ENCODE measurements at places on chromosomes 13 and 19.
A peak's percentile ranks its signal among the peaks of the same experiment; 100 is the strongest.

DNA sequence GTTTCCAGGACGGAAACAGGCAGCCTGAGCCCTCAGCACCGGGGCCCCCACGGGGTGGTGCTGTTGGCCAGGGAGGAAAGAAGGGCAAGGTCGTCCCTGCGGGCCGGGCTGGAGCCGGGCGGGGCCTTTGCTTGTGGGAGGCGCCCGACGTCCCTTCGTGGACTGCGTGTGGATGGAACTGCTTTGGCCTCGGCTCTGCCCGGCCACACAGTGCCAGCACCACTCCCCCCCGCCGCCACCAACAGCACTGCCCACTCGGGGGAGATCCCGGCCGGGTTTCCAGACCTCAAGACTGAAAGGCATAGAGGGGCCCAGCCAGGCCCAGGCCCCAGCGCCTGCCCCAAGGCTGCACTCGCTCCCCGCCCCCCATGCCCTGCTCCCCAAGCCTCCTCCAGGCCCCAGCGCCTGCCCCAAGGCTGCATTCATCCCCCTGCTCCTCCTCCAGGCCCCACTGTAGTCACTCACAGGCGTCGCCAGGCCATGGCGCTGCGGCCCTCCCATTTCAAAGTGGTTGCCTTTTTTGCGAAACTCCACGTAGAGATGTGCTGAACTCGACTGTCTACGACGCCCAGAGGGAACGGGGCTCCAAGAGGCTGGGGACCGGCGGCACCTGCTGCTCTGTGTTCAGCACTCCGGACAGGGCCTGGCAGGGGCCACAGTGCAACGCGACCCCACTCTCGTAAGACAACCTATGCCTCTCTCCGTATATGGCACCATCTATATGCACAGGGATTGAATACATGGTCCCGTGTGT is 22.5 kb downstream of the C13orf46 start:
- DNase-seq, result peak; percentile 36

GRCh38 chr13:45225370-45225769 is 24.5 kb upstream of the KCTD4 start:
- no peak for DNase-seq

DNA sequence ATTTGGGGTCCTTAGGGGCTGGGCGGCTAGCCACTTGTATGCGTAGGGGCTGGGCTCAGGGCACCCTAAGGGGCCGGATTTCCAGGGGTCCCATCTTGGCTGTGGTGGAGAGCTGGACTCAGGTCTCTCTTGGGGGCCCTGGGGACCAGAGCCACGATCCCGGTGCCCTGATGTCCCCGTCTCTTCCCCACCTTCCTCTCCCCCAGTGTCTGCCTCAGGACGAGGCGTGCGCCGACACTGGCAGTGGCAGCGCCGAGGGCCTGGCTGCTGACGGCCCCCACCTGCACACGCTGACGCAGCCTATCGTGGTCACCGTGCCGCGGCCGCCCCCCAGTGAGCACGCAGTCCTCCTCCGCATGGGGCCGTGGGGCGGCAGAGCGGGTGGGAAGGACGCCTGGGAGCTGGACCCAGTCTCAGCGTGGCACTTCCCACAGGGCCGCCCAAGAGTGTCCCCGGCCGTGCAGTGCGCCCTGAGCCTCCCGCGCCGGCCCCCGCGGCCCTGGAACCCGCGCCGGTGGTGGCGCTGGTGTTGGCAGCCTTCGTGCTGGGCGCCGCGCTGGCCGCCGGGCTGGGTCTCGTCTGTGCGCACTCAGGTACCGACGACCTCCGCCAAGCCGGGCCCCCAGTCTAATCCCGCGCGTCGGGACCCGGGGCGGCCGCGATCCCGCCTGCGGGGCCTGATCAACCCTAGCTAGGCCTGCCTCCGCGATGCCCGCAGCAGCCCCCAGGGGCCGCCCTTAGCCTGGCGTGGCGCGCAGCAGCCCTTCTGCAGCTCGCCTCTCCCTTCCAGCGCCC is 2.7 kb upstream of the SNAPC2 start:
- DNase-seq, result peak; percentile 60

DNA sequence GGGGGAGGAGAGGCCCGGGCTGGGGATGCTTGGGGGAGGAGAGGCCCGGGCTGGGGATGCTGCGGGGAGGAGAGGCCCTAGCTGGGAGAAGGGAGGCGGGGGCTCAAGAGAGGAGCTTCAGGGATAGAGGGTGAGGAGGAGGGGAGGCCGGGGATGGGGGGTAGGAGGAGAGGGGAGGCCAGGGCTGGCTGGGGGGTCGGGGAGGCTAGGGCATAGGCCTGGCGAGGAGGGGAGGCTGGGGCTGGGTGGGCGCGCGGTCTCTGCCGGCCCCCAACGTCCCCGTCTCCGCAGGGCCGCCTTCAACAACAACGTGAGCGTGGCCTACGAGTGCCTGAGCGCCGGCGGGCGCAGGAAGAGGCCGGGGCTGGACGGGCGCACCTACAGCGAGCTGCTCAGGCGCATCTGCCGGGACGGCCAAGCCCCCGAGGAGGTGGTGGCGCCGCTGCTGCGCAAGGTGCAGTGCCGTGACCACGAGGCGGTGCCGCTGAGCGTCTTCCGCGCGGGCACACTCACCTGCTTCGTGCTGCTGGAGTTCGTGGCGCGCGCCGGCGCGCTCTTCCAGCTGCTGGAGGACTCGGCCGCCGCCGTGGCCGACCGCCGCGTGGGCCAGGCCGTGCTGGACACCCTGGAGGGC is 11.4 kb downstream of the TPGS1 start:
- DNase-seq, result peak; percentile 81

DNA sequence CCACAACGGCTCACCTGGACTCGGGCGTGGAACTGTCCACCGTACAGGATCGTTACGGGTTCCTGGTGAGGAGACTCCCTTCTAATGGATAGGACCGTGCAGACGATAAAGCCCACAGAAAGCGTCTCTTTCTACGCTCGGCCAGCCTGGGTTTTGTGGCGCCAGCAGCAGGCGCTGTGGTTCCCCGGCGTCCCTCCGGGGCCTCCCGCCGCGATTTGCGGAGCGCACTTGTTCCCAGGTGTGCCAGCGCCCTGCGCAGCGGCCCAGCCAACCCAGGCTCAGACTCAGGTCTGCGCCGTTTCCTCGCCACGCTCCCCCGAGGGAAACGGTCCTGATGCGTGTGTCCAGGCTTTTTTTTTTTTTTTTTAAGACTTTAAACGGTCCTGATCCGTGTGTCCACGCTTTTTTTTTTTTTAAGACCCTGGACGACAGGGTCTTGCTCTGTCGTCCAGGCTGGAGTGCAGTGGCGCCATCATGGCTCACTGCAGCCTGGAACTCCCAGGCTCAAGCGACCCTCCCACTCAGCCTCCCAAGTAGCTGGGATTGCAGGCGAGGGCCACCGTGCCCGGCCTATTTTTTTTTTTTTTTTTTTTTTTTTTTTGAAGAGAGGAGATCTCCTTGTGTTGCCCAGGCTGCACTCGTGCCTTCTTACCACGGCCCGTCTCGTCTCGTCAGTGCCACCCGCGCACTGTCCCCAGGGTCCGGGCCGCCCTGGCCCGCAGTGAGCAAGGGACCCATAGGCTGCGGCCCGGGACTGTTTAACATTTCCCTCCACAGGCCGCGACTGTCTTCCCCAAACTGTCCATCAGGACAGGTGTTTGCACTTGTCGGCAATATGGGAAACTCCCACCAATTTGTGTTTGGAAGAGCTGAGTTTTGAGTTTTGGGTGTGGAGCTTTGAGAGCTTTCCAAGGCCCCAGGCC is 23.8 kb downstream of the GJA3 start:
- no peak for DNase-seq

DNA sequence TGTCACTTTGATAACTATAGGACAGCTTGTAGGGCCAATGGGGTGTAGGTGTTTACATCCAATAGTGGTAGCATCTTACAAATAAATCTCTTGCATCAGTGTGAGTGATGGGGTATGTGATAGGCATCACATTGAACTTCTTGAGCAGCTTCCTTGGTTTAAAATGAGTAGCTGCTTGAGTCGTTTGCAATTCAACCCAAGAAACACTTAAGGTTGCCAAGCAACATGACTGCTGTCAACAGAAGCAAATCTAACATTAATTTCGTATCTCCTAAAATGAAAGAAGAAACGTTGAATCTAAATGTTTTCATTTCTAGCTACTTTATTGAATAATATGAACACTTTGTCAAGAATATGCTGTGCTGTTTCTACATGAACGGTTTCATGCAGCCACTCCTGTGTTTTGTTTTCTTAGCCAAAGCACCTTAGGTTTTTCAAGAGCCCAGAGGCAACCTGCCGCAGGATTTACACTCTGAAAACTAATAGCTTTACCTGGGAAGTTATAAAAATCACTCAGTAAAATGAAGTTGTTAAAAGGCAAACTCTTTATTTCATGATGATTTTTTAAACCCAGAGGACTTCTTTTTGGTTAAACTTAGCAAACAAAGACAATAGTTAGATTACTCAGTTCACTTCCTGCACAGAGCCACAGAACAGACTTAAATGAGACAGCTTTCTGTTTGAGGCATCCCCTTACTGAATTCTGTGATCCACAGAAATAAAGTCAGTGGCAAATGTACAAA is 305.2 kb downstream of the MTUS2 start:
- DNase-seq, result no peak

- no peak for DNase-seq
These were observed 101.4 kb upstream of the GPR12 start for GRCh38 chr13:26861941-26862340.

DNA sequence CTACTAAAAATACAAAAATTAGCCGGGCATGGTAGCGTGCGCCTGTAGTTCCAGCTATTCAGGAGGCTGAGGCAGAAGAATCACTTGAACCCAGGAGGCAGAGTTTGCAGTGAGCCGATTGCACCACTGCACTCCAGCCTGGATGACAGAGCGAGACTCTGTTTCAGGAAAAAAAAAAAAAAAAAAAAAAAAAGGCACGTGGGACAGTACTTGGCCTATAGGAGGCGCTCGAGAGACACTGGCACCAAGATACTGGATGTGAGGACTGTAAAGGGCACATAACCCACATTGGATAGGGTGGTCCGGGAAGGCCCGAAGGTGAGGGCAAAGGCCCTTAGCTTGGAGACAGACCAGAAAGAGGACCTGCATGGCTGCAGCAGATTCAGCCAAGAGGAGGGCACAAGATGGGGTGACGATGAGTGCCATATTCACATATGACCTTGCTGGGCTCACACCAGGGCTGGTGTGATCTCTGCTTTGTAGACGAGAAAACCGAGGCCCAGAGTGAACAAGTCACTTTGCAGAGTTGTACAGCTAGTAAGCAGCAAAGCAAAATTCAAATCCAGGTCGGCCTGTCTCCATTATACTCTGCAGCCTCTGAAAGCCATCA is 89.4 kb downstream of the DPF1 start:
- DNase-seq, result no peak

- DNase-seq, result no peak
These were observed 54.8 kb downstream of the DLEU7 start for GRCh38 chr13:50788551-50789210.

DNA sequence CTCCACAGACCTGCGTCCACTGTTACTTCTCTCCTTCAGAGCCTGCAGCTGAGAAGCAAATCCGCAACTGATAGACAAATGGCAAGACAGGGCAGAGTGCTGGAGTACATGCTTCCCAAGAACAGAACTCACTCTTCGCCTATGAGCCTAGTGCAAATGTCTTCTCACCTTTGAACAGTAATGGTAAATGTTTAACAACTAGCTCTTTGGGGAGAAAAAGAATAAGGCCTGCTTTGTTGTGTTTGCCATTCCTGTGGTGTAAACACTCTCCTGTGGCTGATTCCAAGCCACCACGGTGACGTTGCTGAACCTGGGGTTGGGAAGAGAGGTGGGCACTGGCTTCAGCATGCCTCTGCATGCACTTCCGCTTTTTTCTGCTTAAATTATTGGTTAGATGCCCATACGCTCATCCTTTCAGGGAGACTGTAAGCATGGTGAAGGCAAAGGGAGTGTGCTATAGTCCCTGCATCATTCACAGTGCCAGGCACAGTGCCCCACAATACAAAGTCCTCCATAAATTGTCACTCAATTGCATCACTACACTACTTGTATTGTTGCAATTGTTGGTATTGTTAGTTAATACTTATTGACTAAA is 28.1 kb upstream of the GTF3A start:
- DNase-seq, result no peak

- no peak for DNase-seq
These were observed 18.4 kb upstream of the FEM1A start for GRCh38 chr19:4773047-4773640.

- DNase-seq, result no peak
These were observed 528.1 kb downstream of the DIAPH3 start for GRCh38 chr13:59635589-59635988.

- no peak for DNase-seq
These were observed 1560.2 kb downstream of the EFNB2 start for GRCh38 chr13:104975272-104975671.

GRCh38 chr13:100506154-100506553 is 82.4 kb downstream of the GGACT start:
- no peak for DNase-seq

DNA sequence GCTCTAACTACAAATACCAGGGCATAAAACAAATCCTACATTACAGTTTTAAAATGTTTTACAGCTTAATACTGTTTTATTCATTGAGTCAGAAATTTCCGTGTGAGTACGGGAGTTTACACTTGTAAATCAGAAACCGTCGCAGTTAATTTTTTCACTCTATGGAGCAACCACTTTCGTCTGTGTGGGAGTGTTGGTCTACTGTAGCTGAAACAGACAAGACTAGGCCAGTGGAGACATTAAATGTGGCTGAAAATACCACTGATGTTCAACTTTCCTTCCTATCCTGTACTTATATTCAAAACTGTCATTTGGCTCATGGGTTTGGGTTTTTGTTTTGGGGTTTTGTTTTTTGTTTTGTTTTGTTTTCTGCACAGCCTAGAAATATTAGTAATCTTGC is 268.7 kb downstream of the DCT start:
- DNase-seq, result no peak

- no peak for DNase-seq
These were observed 135.0 kb downstream of the IER2 start for GRCh38 chr19:13284929-13285928.

DNA sequence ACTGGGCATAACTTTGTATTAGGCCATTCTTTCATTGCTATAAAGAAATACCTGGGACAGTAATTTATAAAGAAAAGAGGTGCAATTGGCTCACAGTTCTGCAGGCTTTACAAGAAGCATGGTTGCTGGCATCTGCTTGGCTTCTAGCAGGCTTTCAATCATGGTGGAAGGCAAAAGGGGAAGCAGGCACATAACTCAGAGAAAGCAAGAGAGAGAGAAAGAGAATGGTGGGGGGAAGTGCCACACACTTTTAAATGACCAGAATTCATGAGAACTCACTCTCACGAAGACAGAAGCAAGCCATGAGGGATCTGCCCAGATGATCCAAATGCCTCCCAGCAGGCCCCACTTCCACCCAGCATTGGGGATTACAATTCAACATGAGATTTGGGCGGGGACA is 179.7 kb downstream of the SPRY2 start:
- no peak for DNase-seq

- no peak for DNase-seq
These were observed 871 bp upstream of the CCER2 start for GRCh38 chr19:38912600-38913514.

- DNase-seq, result no peak
These were observed 382.0 kb downstream of the ZNF536 start for GRCh38 chr19:30754162-30754561.

DNA sequence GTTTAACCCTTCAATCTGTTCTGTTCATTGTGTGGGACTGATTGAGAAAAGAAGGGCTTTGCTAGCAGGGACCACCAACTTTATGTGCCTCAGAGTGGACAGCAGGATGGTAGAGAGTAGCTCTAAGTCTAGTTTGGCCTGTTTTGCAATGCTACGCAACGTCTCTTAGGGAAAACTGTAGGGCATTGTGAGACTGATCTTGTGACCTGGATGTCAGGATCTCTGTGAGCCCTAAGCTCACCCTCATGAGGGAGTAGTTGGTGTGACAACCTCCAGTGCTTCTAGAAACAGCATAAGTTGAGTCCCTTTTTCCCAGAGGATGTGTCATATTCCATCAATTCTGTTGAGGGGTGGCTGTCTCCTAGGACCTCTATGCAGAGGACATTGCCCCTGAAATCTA is 9.5 kb upstream of the ZNF543 start:
- DNase-seq, result no peak
